ENCODE measurements at places on chromosomes 3 and 15.

DNA sequence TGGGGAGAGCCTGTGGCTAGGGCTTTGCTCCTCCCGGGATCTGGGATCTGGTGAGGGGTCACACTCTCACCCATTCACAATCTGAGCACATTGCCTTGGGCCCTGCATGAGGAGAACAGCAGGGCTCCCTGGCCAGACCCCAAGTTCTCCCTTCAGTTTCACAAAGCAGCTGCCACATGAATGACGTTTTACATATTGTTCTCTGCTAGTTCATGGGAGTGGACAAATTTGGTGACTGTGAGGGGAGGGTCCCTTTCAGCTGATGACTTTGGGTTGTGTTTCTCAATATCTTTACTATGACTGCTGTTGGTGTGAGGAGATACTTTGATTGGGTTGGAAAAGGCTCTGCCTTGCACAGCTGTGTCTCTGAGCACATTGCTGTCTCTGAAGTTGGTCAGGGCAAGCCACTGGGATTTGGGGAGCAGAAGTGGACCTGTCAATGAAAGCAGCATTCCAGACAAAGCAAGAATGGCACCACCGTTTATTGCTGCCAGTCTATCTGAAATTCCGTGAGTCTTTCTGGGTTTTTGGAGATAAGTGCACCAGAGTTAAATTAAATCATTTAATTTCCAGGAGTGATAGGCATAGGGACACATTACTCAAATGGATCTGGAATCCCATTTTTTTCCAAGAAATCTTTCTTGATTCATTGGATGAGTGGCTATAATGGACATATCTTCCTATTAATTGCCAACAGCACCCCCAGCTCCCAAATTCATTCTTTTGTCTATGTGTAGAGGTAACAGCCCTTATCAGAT lies 10.3 kb downstream of the TIMP4 start:
- DNase-seq = peak; percentile 10

GRCh38 chr3:16060945-16061344 lies 113.5 kb upstream of the GALNT15 start:
- peak; percentile 96 for DNase-seq

DNA sequence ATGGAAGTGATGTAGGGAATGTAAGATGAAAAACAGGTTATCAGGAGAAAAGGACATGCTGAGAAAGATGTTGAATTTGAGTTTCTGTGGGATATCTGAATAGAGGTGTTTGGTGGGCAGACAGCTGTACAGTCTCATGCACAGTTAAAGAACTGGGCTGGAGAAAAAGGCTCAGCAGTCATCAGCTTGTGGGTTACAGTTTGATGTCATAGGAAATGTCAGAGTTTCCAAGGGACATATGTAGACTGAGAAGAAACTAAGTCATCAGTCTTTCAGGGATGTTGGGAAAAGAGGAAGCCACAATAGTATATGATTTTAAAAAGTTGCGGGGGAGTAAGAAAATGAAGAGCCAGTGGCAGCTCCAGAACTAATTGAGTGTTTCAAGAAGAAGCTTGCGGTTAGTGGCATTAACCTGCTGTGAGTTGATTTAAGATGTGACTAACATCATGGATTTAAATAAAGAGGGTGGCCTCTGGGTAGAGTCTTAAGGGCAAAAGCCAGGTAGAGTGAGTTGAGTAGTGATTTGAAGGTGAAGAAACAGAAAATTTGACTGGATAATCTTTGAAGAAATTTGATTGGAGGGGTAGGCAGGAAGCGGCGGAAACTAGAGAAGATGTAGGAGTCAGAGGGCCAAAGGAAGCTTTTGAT lies 24.6 kb downstream of the GORASP1 start:
- DNase-seq = no peak

- no peak for DNase-seq
These were observed 165.2 kb upstream of the PDZRN3 start for GRCh38 chr3:73789825-73790444.

GRCh38 chr15:77747175-77748077 lies 114.7 kb upstream of the LINGO1 start:
- no peak for DNase-seq

DNA sequence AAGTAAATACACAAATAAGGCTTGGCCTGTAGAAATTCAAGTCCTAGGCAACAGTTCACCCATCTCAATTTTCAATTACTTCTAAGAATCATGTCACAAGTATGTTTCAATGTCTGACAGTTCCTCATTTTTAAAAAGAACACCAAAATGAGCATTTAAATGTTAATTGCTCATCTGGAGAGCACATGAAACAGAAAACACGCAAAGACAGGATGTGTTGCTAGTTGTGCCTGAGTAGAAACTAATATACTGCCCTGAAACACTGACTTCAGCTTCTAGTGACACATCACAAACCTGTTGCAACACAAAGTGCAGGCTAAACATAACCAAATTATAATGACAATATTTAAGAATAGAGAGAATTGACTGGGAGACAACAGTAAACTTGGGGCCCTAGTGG lies 167.3 kb upstream of the THBS1 start:
- no peak for DNase-seq

DNA sequence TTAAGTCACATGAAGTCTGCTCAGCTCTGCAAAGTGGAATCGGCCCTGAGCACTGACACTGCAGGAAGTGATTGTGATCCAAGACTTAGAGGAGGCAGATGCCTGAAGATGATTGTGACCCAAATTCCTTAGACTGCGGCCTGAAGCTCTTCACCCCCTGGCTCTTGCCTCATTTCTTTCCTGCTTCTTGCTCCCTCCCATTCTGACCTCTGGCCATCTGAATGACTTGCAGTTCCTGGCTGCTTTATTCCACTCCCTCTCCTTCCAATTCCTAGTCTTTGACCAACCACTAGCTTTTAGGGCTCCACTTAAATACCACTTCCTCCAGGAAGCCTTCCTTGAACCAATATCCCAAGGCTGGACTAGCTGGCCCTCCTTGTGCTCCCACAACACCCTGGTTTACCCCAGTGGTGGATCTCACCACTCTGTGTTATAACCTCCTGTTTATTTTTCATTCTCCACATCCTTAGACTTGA lies 9.9 kb upstream of the EPB42 start:
- peak; percentile 19 for DNase-seq

GRCh38 chr3:191424881-191425280 lies 36.1 kb upstream of the PYDC2 start:
- no peak for DNase-seq

GRCh38 chr3:185176750-185177359 lies 24.0 kb upstream of the C3orf70 start:
- DNase-seq = peak; percentile 54

DNA sequence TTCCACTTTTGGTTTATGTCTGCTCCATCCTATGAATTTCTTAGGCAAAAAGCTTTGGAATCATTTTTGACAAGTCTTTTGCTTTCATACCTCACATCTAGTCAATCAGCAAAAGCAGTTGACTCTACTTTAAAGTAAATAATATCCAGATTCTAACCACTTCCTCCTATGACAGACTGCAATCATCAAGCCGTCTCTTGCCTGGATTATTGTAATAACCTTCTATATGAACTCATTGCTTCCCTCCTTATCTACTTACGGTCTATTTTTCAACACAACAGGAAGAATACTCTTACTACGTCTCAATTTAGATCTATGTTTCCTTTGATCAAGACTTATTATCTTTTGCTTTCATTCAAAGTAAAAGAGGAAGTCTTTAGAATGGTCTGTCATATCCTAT lies 20.7 kb downstream of the CLDN1 start:
- DNase-seq = peak; percentile 7

DNA sequence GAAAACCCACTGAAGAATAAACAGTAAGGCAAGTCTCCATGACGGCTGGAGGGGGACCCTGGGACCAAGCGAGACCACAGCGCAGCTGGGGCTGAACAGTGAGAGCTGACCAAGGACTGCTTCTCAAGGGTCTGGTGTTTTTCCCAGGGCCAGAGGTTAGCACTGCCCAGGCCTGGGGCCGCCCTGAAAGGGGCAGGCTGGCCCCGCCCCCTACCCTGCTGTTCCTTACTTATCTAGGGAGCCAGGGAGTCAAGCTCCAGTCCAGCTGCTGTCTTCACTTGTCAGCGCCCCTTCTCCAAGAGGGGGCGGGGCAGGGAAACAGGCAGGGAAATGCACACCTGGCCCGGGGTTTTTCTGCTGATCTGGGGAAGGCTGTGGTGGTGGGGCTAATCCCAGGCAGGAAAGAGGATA lies 51.6 kb upstream of the HACD2 start:
- no peak for DNase-seq

GRCh38 chr3:194220901-194221326 lies 85.0 kb downstream of the HES1 start:
- peak; percentile 40 for DNase-seq

GRCh38 chr15:73732930-73733329 lies 20.2 kb downstream of the INSYN1 start:
- DNase-seq = no peak

DNA sequence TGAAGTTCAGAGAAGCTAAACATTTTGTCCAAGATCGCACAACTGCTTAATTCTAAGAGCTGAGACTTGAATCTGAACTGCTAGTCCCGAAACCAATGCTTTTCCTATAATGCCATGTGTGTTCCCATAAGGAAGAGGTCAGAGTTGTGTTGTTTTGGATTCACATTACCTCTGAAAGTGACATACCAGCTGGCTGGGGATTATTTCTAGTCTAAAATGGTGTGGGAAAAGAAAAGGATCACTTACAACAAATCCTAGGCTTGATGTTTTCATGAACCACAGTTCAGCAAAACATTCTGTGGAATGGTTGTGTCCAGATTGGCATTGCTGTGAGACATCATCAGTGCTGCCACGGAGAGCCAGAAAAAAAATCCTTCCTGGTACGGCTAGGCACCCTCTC lies 35.0 kb upstream of the LRRC3B start:
- no peak for DNase-seq

GRCh38 chr3:60931452-60931851 lies 319.8 kb downstream of the FHIT start:
- DNase-seq = no peak

- no peak for DNase-seq
These were observed 609.7 kb downstream of the VGLL3 start for GRCh38 chr3:86381247-86381646.

DNA sequence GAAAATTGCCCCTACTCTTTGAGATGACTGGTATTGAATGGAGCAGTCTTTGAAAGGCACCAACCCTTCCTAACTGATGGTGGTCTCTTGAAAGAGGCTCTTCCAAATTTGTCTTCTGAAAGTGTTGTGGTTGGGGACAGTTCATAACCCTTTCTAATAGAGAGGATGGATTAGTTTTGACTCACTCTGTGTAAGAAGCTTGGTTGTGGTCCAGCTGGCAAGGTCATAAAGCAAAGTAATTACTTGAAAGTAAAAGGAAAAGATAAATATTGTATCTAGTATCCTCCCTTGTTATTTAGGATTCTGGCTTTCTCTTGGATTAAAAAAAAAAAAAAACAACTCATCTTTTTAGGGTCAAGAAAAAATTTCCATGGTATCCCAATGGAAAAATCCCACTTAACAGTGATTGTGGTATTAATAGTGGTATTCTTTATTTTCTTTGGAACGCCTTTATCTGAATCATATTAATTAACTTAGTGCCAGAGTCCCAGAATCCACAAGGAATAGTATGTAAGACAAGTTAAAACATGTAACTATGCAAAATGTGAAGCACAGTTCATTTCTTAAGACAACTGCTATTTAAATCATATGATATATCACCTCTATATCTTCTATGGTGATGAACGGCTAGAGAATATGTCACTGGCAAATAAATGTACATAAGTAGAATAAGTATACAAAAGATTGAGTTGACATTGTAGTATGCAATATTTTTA lies 469.3 kb upstream of the CDIN1 start:
- peak; percentile 75 for DNase-seq

- no peak for DNase-seq
These were observed 12.4 kb downstream of the TMEM41A start for GRCh38 chr3:185486394-185486793.

DNA sequence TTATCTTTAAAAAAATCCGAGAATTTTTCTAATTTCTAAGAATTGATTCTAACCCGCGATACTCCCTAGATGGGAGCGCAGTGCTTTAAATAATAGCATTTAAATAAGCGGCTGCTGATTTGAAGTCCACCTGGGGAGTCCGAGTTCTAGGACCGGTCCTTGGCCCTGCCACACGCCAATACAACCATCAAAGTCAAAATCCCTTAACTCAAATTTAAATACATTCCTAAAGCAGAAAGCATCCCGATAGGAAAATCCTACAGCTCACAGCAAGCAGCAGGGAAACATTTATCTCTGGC lies 508 bp upstream of the ECT2 start:
- DNase-seq = no peak

GRCh38 chr15:72358650-72359171 lies 17.1 kb downstream of the HEXA start:
- peak; percentile 24 for DNase-seq
